CD4-positive, alpha-beta T cell treated with Interferon alpha-2 for 1 hour (primary cell): ENCODE measurements at places on chromosomes 5 and 9.

DNA sequence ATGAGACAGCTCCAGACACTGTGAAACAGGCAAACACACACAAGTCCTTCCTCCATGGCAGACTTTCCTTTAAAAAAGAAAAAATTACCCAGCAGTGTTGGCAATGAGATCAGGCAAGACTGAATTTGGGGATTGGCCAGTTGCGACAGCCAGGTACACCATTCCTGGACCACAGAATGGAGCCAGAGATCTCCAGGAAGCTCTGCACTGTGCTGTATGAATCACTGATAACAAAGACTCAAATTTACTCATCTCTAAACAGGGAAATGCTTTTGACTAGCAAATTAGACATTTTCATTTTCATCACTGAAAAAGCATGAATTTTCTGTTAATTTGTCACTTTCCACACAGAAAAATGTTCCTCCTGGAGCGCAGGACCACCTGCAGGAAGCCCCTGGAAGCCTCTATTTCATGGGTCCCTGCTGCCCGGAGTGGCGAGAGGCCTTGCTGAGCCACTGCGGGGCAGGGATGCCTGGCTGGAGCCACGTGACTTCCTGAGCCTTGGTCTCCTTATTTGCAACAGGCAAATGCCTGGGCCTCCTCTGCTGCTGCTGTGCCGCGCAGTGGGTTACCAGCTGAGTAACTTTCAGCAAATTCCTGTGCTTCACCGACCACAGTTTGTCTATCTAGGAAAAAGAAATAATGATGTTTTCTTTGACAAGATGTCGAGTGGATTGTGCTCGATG, 185.9 kb upstream of the ZNF618 start:
- no peak for DNase-seq

- DNase-seq = no peak
Observed at GRCh38 chr9:77751341-77752091, 103.4 kb upstream of the GNA14 start.

- no peak for DNase-seq
Observed at GRCh38 chr9:137783521-137783920, 94.1 kb upstream of the CACNA1B start.

GRCh38 chr9:120873512-120873911, 3.5 kb downstream of the PHF19 start:
- DNase-seq = no peak

DNA sequence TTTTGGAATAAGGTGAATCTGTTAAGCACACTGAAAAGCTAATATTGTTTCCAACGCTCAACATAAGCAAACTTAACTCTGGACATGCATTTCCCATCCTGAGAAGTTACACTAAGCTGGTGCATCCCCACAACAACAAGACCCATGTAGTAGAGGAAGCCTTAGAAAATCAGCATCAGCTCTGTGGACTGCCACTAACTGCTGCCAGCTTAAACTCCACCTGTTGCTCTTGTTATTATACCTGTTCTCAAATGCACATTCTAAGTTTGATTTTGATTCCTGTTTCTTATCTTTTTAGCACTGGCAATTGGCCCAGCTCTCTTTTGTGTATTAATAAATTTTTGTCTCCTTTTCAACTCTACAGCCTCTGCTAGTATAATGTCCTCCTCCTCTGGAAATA, 924.8 kb downstream of the DNAH5 start:
- DNase-seq = no peak

DNA sequence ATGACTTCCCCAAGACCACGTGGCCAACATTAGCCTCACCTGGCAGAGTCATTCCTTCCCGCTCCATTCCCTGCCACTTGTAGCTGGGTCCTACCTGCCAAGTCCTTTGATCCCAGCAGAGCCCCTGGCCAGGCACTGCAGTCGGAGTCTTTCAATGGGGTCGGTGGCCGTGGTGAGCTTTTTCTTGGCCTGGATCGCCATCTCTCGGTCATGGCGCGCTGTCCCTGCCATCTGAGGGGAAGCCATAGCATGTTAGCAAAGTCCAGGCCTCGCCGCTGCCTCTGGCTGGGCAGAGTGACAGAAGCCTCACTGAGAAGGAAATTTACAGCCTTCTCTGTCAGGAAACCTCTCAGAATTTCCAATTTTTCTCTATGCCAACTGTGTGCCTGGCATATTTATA, 17.5 kb downstream of the CAPSL start:
- no peak for DNase-seq

DNA sequence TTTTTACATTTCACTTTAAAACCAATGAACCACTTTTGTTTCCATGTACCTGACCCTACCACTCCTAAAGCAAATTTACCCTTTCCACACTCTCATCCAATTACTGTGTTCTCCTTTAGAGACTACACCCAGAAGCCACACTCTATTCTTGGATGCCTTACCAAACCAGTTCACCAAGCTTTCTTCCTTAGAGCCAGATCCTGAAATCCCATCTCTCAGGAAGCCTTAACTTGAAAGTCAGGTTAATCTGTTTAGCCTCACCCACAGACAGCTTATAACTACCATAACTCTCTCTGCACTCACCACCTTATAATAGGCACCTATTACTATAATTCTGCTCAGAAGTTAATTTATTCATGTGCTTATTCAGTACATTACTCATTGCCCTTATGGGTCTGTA, 4.3 kb downstream of the CSNK1A1 start:
- no peak for DNase-seq

DNA sequence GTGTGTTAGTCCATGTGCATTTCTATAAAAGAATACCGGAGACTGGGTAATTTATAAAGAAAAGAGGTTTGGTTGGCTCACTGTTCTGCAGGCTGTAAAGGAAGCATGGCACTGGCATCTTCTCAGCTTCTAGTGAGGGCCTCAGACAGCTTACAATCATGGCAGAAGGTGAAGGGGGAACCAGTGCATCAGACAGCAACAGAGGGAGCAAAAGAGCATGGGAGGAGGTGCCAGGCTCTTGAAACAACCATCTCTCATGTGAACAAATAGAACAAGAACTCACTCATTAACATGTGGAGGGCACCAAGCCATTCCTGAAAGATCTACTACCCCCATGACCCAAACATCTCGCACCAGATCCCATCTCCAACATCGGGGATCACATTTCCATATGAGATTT, 89.2 kb upstream of the IL33 start:
- DNase-seq = no peak

DNA sequence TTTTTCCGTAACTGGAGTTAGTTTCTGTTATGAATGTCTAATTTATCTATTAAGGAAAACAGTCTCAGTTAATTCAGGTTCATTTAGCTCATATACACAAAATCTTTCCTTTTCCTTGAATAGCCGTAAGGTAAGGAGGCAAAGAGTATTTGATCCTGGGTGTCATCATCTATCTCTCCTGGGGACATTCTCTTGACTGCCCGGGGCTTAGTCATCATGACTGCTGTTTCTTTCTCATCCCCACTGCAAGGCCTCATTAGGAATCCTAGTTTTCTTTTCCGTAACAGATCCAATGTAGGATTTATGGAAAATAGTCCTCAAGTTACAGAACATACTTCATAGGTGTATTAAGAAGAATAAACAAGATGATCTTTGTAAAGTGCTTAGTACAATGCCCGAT, 134.9 kb upstream of the CHD1 start:
- DNase-seq = no peak

GRCh38 chr5:69084195-69084594, 9.6 kb upstream of the SLC30A5 start:
- no peak for DNase-seq

DNA sequence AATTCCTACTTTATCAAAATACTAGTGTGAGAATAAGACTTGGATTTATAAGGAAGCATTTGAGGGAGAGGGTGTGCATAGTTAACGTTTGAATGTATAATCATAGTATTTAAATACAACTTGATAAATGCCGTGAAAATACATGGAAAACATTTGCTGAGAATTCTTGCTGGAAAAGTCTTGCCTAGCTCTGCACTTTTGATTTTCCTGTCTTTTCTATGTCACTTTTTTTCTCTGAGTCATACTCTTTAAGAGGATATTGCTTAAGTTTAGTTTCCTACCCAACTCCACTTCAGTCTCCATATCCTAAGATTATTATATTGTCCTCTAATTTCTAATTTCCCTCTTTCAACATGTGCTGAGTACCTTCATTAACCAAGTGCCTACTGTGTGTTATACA, 616.6 kb upstream of the SEMA6A start:
- DNase-seq = no peak

GRCh38 chr5:98109561-98110006, 663.9 kb upstream of the RGMB start:
- no peak for DNase-seq

DNA sequence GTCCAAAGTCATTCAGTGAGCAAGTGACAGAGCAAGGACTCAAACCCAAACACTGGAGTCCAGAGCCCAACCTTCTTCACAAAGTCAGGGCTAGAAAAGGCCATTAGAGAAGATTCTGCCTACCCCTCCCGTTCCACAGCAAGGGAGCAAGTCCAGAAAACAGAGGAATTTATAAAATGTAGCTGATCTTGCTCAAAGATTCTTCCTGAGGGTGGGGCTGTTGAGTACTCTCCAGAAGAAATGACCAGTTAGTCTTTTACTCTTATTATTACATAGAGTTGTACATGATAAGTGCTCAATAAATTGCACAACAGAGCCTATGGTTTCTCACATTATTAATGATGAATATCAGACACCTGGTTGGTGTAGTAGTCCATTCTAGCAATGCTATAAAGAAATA, 39.3 kb upstream of the HMHB1 start:
- DNase-seq = no peak

DNA sequence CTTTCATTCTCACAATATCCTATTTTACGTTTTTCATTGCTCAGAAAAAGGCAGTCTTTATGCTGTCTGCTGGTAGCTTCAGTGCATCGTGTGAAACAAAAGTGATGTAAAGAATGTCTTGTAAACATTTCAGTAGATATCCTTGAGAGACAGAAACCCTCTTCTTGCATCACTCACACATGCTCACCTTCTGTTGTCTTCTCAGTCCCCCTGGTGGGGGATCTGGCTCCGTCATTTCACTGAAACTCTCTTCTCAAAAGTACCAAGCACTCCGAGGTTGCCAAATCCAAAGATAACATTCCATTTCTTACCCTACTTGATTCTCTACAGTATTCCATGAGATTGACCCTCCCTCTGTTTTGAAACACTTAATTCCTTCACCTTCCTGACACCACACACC, 46.1 kb upstream of the PCA3 start:
- DNase-seq = no peak

DNA sequence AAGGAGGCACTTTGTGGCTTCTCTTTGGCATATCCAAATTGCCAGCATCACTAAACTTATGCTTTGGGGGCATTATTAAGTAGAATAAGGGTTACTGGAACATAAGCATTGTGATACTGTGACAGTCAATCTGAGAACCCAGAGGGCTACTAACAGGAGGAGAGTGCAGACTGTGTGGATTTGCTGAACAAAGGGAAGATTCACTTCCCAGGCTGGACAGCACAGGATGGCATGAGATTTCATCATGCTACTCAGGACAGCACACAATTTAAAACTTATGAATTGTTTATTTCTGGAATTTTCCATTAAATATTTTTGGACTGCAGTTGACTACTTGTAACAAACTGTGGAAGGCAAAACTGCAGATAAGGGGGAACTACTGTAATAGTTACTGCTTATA, 212.5 kb downstream of the TMC1 start:
- DNase-seq = no peak

DNA sequence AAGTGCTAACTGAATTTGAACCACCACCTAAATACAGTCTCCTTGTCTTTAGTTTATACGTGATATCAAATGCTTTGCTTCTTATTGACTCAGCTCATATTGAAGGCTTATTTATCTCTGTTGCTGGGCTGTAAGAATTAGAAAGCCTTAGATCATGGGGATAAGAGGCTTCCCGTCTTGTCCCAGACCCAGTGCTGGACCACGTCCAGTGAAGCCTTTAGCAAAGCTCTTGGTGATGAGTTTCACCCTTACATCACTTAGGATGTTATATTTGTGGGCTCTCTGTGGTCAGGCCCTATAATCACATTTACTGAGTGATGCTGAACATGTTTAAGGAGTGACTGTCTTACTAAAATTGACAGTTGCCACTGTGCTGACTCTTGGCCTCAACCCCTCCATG, 11.2 kb downstream of the FAM240B start:
- no peak for DNase-seq

GRCh38 chr5:42677156-42677842, 79.3 kb upstream of the CCDC152 start:
- no peak for DNase-seq

- DNase-seq = no peak
Observed at GRCh38 chr5:155049569-155050383, 36.2 kb downstream of the KIF4B start.

GRCh38 chr5:73301208-73301901, 128.4 kb downstream of the TMEM174 start:
- no peak for DNase-seq
